ENCODE measurements at places on chromosomes 4 and X.

GRCh38 chr4:24322511-24322910 is 261.8 kb downstream of the DHX15 start:
- DNase-seq = peak; percentile 66

- DNase-seq = no peak
Observed at GRCh38 chr4:47494124-47494430, 9.0 kb downstream of the ATP10D start.

- no peak for DNase-seq
Observed at GRCh38 chr4:12712648-12713339, 771.3 kb downstream of the RAB28 start.

DNA sequence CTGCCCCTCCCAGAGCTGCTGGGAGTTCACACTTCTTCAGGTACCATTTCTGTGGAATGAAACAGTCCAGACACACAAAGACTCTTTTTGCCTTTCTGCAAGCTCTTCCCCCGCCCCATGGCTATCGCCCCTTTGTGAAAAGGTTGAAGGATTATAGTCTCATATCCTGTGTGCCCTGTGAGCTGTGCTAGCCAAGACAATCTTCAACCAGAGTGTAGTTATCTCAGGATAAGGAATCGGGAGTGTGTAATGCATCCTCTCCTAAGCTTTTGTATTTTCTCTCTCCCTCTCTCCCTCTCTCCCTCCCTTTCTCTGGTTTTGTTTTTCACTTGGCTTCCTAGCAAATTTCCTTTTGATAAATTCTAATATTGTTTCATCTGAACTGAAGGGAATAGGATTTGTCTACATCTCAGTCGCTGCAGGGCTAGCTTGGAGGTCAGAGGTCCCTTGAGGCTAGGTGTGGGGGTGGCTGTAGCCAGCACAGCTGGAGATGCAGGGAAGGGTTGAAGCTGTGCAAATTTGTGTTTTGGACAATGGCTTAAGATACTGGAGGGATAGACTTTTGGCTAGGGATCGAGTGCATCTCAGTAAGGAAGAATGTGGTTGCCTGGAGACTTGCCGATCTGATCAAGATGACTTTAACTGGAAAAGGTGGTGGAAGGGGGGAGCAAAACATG is 74.6 kb upstream of the NALF2 start:
- DNase-seq = no peak

- DNase-seq = no peak
Observed at GRCh38 chrX:149825424-149825823, 43.7 kb downstream of the MAGEA9 start.

DNA sequence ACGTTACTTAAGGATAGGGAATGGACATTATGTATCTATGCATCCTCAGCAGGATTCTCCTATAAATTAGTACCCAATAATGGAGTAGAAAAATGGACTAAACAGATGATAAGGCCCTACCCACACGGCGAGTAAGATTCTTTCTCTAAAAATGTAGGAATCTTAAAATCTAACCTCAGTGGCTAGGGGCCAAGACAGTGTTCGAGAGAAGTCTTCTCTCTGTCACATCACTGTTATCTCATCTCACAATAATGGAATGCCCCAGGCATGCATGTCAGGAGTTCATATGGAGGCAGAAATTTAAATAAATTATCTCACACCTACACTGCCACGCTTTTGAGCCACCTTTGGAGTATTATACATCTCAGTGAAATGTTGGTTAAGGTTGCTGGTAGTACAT is 132.9 kb downstream of the LDB2 start:
- DNase-seq = no peak

GRCh38 chrX:7085879-7086278 is 61.6 kb upstream of the STS start:
- no peak for DNase-seq

DNA sequence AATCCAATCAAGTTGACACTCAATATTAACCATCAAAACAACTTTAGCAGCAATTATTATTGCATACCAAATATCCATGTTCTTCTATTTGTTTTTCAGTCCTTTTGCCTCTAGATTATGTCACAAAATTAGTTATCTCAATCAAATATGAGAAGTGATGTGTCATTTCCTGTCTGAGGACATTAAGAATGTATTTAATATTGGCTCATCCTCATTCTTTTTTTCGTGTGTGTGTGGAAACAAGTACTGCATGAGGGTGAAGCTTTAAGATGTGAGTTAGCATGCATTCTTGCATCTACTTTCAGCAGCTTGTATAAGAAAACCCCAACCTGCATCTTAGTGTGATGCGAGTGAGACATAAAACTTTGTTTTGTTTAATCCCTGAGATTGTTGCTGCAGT is 301.4 kb downstream of the GRIA2 start:
- no peak for DNase-seq

DNA sequence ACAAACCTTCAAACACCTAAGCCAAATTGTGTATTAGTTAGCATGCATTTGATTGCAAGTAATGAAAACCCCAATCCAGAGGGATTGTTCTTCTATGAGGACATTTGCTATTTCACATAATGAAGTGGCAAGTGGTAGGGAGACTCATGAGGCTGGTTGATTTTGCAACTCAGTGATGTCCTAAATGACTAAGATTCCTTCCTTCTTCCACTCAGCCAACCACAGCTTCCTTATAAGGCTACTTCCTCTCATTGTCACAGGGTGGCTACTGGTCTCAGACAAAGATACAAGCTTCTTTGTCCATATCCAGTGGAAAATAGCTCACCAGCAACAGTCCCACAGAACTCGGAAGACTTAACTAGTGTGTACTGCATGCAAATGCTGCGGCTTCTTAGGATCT is 5.3 kb upstream of the OTC start:
- peak; percentile 38 for DNase-seq

- DNase-seq = peak; percentile 44
Observed at GRCh38 chr4:85725721-85726170, 250.8 kb downstream of the ARHGAP24 start.

DNA sequence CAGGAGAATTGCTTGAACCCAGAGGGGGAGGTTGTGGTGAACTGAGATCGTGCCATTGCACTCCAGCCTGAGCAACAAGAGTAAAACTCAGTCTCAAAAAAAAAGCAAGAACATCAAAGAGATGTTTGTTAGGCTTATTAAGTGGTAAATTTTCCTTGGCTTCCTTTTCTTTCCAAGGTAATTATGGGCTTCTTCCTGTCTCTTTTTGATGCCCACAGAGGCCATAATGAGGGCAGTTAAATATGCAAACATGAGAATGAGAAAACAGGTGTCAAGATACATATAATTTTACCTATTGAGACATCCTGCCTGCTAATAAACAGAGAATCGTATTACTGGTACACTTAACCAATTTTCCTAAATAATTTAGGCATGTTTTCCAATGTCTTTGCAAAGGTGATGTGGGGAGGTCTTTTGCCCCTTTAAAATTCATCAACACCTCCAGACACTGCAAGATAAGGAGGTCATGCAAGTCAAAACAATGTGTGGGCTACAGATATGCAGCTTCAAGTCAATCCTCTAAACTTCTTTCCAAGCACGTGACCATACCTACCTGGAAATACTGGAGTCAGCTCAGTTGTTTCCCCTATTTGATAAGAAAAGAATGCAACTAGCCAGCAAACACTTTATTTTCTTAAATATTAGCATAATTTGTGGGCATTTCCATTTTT is 2.7 kb downstream of the SLC39A8 start:
- DNase-seq = no peak

DNA sequence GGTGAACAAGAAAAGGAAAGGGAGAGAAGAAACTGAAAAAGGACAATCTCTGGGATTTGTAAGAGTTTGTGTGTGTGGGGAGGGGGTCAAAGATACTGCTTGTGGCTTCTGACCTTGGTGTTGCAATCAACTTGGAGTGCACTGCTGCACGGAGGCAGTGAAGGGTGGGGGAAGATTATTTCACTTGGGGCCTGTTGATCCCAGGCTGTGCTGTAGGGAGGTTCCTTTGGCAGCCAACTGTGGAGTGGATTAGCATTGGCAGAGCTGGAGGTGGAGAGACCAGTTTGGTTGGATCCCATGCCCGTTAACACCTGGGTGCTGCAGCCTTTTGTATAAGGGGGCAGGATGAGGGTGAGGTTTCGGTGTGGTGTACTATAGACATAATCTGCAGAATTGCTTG is 38.2 kb downstream of the AFF1 start:
- no peak for DNase-seq

GRCh38 chrX:116142976-116143375 is 27.6 kb upstream of the AGTR2 start:
- DNase-seq = no peak

GRCh38 chr4:128564081-128564630 is 245.3 kb upstream of the JADE1 start:
- DNase-seq = no peak

GRCh38 chrX:13854003-13854402 is 37.1 kb upstream of the GPM6B start:
- DNase-seq = peak; percentile 20

GRCh38 chr4:7739918-7740865 is 199.5 kb downstream of the AFAP1 start:
- DNase-seq = no peak

All from Ammon's horn (tissue), 1 donor.